ENCODE measurements at places on chromosomes 6 and 20.

DNA sequence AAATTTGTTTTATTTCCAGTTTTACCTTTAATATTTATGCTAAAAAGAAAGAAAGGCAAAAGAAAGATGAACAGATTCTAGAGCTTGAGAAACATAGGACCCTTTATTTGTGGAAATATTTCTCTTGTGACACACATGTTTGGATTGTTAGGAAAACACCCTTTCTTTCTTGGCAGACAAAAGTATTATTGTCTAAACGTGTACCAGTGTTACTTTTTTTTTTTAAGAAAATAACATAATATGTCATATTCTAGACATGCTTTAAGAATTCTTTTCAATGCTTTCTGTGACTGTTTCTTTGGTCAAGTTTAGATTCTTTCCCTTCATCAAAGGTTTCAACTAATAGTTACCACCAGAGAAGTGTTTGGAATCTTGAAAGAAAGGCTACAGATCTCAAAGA, 183.4 kb upstream of the CNR1 start:
- DNase-seq = no peak

GRCh38 chr6:170450916-170451761, 102.0 kb downstream of the PSMB1 start:
- DNase-seq = no peak

DNA sequence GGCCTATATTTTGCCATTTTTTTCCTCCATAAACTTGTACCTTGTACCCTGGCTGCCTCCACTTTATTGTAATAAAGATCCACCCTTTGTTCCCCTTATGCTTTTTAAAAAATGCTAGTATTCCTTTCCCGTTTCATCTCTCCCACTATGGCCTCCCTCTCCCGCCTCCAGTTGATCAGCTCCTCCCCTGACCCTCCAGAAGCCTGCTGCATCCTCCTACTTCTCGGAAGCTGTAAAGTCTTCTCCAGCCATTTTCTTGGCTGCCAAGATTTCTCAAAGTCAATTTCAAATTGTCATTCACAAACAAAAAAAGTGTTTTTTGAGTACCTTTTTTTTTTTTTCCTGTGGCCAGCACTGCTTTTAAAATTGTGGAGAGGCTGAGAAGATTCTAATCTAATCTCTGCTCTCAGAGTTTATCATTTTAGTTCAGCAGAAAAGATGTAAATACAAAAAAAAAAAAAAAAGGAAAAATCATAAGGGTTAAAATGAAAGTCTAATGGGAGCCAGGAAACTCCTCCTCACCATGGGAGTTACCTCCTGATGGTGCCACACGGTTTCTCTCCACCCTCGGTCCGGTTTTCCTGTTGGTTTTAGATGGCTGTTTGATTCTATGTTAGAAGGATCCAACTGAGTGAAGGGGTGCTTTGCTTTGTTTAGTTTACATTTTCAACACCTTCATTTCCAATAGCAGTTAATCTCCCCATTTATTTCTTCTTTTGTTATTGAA, 103.0 kb upstream of the KCNK16 start:
- DNase-seq = no peak

- DNase-seq = no peak
These were observed 133.7 kb downstream of the RNASET2 start for GRCh38 chr6:166822609-166823008.

GRCh38 chr20:10134176-10134575, 84.5 kb upstream of the SNAP25 start:
- DNase-seq = no peak

DNA sequence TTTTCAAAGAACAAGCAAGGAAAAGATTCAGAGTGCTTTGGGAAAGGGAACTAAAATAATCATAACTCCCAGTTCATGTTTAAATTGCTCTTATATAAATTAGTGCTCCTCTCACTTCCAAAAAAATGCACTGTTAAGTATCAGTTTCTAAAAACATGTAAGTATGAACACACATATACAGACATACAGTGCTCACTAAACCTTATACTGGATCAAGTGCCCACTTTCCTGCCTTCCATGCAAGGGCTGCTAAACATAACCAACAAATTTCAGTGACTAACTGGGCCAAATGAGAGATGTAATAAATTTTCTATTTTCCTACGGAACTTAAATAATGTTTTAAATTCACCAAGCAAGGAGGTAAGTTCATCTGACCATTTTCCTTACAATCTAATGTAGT, 6.4 kb downstream of the TFAP2A start:
- DNase-seq = no peak

- no peak for DNase-seq
These were observed 949 bp downstream of the KIFC1 start for GRCh38 chr6:33392595-33392948.

- no peak for DNase-seq
These were observed 49.8 kb upstream of the ERVFRD-1 start for GRCh38 chr6:11161031-11161956.

GRCh38 chr6:358432-358831, 33.1 kb upstream of the IRF4 start:
- DNase-seq = no peak

GRCh38 chr6:40346246-40346645, 240.9 kb downstream of the LRFN2 start:
- no peak for DNase-seq

GRCh38 chr6:77455271-77455670, 8.0 kb downstream of the HTR1B start:
- DNase-seq = no peak
